ENCODE measurements at places on chromosomes 12 and 14.
A peak's percentile ranks its signal among the peaks of the same experiment; 100 is the strongest.

DNA sequence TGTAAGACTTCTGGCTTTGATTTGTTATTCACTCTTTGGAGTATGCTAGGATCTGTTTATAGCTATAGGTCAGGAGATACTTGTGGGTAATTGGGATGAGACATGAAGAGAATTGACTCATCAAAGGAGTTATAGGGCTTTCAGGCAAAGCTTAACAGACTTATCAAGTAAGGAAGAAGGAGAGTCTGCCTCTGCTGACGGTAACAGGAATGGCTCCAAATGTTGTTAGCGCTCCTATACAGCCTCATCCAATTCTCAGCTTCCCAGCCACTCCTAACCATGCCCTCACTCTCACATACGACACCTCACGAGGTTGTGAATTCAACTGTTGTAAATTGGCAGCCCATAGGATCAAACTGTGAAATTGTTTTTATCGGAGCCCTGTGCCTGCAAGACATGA lies 140.5 kb downstream of the KCNA5 start:
- DNase-seq: peak; percentile 56

- peak; percentile 86 for DNase-seq
Observed at GRCh38 chr14:95527387-95528002, 7.4 kb upstream of the GLRX5 start.

DNA sequence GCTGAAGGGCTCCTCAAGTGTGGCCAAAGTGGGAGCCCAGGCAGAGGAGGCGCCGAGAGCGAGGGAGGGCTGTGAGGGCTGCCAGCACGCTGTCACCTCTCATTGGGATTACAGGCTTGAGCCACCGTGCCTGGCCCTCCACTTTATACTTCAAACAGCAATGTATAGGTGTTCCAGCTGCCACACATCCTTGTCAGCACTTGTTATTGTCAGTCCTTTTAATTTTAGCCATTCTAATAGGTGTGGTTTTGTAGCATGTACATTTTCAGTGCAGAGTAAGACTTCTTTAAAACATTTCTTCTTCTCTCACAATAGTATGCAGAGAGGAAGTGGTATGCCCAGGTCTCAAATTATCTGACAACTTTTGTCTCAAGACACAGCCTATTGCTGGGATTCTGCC lies 27.5 kb upstream of the HNF1A start:
- no peak for DNase-seq

GRCh38 chr12:33614630-33615029 lies 175.0 kb upstream of the SYT10 start:
- no peak for DNase-seq

GRCh38 chr12:110688446-110689280 lies at the start of gene HVCN1:
HVCN1 (minus strand) TSS chr12:110689115; CDS start chr12:110683245, 5,870 bp downstream.
- DNase-seq: no peak

- no peak for DNase-seq
Observed at GRCh38 chr12:105948331-105948730, 190.4 kb downstream of the NUAK1 start.

GRCh38 chr12:13583630-13584029 lies 387.1 kb downstream of the EMP1 start:
- no peak for DNase-seq

DNA sequence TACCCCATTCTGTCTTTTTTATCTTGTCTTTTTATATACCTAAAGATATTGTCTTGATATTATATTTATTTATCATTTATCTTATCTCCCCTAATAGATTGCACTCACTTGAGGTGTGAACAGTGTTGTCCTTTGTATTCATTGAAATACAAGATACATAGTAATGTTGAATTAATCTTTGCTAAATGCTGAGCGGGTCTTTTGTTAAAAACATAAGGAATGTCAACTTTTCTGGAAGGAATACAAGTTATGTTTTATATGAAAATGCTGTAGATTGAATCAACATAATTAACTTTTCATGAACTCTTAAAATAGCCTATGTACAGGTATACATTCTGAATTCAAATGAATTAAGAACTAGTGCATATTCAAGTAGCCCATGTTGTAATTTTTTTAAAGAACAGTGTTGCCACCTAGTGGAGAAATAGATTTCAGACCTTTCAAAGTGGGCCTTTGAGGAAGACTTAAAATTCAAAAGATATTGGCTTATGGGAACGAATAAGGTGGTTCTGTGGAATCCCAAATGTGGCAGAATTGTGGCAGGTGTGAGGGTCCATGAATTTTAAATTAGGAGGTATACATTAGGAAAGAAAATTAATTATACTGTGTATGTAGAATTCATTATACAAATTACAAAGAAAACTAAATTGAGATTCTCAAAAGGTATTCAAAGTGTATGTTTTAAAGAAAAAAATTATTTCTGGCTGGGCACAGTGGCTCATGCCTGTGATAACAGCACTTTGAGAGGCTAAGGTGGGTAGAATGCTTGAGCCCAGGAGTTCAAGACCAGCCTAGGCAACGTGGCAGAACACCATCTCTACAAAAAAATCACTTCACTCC lies 19.1 kb downstream of the BBOF1 start:
- peak; percentile 59 for DNase-seq

- no peak for DNase-seq
Observed at GRCh38 chr14:66056926-66057552, 429.1 kb upstream of the CCDC196 start.

GRCh38 chr12:20120403-20120725 lies 248.0 kb upstream of the PDE3A start:
- peak; percentile 34 for DNase-seq

GRCh38 chr12:131290255-131290959 lies 336.7 kb downstream of the ADGRD1 start:
- DNase-seq: no peak

DNA sequence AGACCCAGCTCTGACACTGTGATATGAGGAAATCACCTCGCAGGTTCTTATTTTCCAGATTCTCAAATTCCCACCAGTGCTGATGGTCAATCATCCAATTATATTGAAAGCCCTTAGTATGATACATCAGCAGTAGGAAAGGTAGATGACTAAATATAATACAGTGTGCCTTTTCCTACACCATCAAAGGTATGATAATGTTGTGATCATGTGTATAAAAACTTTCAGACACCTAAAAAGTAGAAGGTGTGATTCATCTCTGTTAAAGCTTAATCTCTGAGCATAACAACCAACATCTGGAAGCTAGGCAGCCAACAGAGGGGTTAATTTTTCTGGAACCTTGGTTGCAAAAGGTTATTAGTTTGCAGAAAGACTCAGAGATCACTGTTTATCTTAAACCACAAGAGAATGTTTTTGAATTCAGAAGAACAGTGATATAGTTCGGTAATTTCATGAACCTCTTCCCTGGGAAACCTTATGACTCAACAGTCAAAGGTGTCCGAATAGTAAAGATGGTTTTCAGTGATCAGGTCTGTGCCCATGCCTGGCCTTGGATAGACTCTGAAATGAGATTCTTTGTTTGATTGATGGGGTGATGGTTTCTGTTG lies 122.5 kb downstream of the ETV6 start:
- DNase-seq: no peak

GRCh38 chr12:29270446-29270845 lies 110.5 kb downstream of the ERGIC2 start:
- DNase-seq: no peak
